ENCODE measurements at places on chromosomes 6 and 20.

DNA sequence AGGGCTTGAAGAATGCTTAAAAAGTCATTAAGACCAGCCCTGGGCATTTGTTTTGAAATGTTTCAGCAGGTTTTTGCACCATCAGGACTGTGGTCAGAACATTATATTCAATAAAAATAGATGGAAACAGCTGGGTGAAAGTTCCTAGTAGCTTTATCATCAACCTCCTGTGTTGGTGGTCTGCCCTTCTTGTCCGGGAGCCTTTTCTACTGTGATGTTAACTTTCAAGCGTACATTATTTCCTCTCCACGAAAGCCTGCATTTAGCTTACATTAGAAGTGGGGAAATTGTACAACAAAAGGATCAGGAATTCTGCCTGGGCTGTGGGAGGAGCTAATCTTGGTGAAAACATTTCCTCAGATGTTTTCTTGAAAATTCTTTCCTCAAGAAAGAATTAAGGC lies 71.1 kb downstream of the LAMA4 start:
- no peak for DNase-seq

- DNase-seq = no peak
Observed at GRCh38 chr6:134341999-134342567, 24.2 kb upstream of the SGK1 start.

DNA sequence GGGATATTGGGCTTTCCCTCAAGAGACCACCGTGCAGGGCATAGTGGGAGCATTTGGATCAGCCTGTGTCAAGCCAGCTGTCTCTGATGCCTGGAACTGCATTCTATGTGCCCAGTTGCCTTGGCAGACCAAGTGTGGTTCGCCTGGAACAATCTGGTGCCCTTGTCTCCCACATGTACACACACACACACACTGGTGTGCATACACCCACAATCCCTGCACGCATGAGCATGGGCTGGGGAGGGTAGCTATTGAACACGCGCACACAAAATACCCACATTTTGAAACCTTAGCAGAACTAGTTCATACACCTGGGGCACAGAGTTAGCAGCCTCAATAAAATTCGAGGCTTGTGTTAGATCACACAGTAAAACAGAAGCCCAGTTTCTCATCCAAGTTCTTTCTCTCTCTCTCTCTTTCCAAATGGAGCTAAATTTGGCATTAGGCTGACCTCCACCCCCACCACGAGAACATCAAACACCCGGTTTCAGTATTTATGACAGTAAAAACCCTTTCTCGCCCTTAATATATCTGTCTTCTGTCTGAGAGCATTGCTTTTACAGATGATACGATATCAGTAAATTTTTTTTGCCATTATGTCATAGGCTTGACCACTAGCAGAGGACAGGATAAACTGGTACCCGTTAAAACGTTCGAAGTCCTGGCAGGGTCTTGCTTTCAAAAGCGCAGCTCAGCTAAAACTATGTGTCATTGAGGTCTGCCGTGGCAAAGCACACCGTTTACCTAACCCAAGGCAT lies 18.2 kb upstream of the NFATC2 start:
- DNase-seq = no peak

GRCh38 chr6:36337814-36338213 lies 1.1 kb upstream of the BNIP5 start:
- DNase-seq = no peak

DNA sequence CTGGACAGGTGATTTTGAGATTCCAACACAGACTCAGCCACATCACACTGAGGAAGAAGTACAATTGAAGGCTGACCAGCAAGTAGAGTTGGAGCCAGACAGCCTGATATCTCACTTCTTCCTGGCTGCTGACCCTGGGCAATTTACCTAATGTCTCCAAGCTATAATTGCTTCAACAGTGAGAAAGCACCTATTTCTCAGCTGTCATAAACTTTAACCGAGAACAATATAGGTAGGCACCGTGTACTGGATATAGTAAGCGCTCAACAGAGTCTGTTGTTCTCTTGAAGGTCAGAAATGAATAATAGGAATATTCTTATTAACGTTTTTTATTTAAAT lies 28.3 kb downstream of the STX7 start:
- no peak for DNase-seq

DNA sequence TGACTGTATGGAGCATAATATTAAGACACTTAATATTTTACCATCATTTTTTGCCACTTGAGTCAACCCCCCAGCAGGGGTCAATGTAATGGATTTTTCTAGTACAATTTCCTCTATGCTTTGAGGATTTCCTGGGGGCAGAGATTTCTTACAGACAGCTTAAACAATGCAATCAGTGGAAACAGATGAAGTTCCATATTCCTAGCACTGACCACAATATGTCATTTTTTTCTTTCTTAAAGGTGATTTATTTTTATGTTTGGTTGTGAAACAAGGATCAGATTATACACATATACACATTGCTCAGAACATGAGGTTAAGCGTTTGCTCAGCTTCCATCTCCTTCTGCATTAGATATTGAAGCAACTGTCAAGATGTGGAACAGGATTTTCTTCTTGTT lies 82.0 kb upstream of the ID4 start:
- DNase-seq = no peak

DNA sequence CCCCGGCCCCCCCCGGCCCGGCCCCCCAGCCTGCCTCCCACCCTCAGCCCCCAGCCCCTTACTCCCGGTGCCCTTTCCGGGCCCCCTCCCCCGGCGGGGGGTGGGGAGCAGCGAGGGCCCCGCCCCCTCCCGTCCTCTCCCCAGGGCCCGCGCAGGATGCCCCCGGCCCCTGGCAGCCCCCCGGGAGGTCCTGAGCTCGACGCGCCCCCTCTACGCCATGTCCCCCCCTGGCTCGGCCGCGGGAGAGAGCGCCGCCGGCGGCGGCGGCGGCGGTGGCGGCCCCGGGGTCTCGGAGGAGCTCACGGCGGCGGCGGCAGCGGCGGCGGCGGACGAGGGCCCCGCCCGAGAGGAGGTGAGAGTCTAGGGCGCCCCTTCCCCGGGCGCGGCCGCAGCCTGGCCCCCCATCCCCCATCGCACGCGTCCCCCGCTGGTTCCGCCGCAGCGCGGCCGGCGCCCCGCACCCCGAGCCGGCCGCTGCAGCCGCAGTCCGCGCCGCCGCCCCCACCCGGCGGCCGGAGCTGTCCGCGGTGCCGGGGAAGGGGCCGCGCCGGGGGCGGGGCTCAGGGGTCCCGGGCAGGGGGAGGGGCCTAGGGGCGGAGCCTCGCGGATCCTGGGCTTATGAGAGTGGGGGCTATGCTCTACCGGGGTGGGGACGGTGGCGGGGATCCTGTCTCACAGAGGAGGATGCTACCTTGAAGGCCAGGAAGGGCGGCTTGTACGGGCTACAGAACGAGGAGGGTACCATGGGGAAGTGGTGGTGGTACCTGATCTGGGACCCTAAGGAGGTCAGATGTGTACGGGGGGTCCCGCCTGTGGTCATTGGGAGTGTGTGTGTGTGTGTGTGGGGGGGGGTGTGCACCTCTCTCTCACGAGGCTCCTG lies 516 bp downstream of the TMEM151B start:
- no peak for DNase-seq

- DNase-seq = no peak
Observed at GRCh38 chr20:21517566-21518277, 3.9 kb upstream of the NKX2-2 start.
